ENCODE measurements at places on chromosomes 3 and 15.
A peak's percentile ranks its signal among the peaks of the same experiment; 100 is the strongest.

GRCh38 chr3:139897759-139898158, 37.2 kb upstream of the CLSTN2 start:
- DNase-seq: peak; percentile 14

GRCh38 chr3:18789734-18790133, 358.6 kb upstream of the KCNH8 start:
- DNase-seq: no peak

GRCh38 chr3:19226479-19226878, 78.2 kb downstream of the KCNH8 start:
- DNase-seq: no peak

DNA sequence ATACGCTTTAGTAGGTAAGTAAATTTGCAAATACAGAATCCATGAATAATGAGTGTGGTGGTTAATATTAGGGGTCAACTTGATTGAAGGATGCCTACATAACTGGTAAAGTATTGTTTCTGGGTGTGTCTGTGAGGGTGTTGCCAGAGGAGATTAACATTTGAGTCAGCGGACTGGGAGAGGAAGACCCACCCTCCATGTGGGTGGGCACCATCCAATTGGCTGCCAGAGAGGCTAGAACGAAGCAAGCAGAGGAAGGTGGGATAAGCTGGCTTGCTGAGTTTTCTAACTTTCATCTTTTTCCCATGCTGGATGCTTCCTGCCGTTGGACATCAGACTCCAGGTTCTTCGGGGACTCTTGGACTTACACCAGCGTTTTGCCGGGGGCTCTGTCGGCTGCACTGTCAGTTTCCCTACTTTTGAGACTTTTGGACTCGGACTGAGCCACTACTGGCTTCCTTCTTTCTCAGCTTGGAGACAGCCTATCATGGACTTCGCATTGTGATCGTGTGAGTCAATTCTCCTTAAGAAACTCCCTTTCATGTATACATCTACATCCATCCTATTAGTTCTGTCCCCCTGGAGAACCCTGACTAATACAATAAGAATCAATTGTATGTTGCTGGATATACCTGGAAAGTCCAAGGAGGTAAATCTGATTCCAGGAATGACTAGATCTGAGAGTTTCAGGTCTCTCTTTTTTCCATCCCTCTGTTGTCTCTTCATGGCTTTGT, 25.8 kb upstream of the NEDD4 start:
- no peak for DNase-seq

GRCh38 chr3:136882571-136882970, 20.6 kb downstream of the NCK1 start:
- no peak for DNase-seq

- no peak for DNase-seq
Measured at GRCh38 chr15:60843482-60843881, 364.5 kb upstream of the ICE2 start.

DNA sequence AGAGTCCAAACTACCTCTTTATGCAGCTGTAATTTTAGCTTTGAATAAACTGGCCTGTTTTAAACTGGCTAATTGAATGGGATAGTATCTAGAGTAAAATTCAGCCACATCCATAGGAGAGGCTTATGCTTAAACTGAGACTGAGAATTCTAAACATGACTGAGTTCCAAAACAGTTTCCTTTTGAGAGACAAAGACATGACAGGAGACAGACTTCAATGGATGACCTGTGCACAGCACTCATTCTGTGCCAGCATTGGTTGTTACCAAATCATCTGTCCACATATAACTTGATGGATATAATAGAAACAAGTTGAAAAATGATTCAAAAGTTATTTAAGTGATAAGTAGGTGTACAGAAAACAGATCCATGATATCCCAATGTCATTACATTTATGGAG, 20.9 kb downstream of the IL12A start:
- DNase-seq: no peak

DNA sequence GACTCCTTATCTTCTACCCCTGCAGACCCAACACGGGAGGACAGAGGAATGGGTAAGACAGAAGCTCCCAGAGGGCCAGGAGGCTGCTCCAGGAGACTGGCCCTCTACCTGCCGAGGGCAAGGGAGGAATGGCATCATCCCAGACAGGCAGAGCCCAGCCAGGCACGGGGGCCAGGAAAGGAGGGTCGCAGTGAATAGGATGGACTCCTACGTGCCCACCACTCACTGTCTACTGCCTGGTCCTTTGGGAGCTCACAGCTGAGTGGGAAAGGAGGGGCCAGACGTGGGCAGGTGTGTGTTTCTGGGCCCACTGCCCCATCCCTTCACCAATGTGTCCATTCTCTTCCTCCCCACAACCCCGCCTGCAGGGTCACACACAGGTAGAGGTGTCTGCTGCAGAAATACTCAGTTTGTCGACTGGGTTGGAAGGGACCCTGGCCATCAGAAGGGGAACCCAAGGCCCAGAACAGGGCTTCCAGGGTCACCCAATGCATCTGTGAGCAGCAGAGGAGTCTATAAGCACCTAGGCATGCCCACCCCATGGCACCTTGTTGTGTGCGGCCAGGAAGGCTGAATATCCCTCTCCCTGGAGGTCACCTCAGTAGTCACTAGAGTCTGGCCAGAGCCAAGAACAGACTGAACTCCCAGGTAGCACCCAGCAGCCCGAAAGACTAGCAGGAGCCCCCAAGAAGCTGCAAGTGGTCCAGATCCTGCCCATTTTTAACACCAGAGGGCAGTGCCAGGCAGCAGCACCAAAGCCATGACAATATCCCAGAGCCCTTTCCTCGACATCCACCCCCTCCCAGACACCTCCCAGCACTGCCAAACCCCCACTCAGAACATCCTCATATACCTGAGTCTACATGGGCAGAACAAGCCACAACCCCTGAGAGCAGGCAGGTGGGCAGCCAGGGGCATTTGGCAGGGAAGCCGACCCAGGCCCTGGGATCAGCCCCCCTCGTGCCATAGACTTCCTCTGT, 24.0 kb downstream of the TKT start:
- no peak for DNase-seq

DNA sequence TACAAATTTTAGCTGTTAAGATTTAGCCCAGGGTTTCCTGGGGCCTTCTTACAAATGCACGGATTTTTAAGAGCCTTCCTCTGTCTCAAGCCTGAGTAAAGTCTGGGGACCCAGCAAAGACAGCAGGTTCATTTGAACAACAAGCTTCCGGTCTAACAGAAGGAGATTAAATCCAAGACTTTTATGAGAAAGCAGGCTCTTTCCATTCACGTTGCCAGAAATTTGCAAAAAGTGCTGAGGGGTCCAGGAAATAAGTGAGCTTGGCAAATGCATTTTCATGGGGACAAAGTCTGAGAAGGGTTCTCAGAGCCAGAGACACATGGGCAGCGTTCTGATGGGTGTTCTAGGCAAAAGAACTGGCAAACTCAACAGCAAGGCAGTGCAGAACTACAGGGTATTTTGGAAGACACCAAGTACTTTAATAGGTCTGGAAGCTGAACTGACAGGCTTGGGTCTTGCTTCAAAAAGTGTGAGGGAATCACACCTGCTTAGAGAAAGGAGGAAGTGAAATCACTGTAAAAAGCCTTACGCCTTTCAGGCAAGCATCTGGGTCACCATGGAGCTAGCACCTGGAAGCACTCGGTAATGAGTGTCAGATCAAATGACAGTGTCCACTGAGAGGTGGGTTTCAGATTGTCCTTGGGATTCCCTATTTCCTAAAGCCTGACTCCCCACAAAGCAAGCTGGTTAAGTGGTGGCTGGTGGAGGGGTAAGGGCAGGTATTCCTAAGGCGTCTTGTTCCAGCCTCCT, 115.8 kb upstream of the ARHGEF3 start:
- DNase-seq: peak; percentile 71

All from DMS53 (cell line).